Colonic mucosa (tissue), 4 donors: ENCODE measurements at places on chromosomes 4 and X. TPM values are rescaled to one million over a fixed set of nuclear protein-coding genes. Genes with fewer than 3 reads are reported as not detected.
A peak's percentile ranks its signal among the peaks of the same experiment; 100 is the strongest.

IGSF1 gene
- total RNA-seq, result 0.10 TPM

GABRA4 gene
- 0.08 TPM for total RNA-seq

CT45A2 gene
- not detected for total RNA-seq

SHROOM4 gene
- 2.2 TPM for total RNA-seq

RNF175 gene
- not detected for total RNA-seq

TRIM60 gene
- total RNA-seq, result not detected

CXCL9 gene
- 0.52 TPM for total RNA-seq

FAT1 gene
- 300 TPM for total RNA-seq

HMGB3 gene
- total RNA-seq, result 59.0 TPM

- no peak for DNase-seq
Measured at GRCh38 chrX:109714340-109714958, 18.6 kb downstream of the ACSL4 start.

- DNase-seq, result no peak
Measured at GRCh38 chrX:57929373-57929772, 19.1 kb upstream of the ZXDA start.

GRCh38 chrX:148904421-148905111 is 404.1 kb downstream of the AFF2 start:
- DNase-seq, result no peak

- no peak for DNase-seq
Measured at GRCh38 chr4:182063651-182064050, 179.6 kb upstream of the TENM3 start.

DNA sequence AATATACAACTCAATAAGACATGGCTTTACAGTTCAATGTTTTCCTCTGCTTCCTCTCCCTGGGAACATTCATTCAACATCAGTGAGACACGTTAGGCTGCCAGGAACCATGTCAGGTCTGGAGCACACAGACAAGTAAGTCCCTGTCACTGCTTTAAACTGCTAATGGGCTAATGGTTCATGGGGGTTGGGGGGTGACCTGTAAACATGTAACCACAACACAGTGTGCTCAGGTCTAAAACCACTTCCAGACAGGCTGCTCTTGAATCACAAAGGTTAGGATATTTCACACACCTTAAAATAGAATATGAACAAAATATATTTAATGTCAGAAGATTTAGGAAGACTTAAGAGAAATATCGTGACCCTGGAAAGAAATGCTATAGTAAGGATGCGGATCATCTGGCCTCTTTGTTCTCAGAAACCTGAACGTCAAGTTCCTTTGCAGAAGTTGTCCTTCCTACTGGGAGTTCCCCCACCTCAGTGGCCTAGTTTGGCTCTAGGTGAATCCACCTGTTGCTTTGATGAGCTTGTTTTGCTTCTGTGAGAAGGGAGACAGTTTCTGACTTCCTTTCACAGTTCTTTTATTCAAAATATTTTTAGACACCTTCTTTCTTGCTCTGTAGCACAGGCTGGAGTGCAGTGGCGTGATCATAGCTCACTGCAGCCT is 359.9 kb downstream of the UNC5C start:
- DNase-seq, result no peak

DNA sequence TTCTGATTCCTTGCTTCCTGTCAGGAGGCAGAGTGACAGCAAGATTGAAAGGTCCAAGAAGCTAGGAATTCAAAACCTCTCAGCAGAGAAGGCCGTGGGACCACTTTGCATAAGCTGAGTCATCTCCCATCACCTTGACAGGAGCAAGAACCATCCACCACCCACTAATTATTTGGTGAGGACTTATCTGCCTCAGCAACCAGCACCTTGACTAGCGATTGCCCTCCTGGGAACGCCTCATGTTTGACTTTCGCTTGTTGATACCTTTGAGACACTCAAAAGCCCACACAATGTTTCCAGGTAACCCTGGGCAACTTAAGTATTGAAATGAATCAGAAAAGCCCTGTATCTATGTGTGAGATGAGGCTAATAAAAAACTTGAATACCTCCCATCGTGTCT is 233.5 kb upstream of the GYPA start:
- no peak for DNase-seq

GRCh38 chr4:6749340-6750171 is 33.0 kb upstream of the KIAA0232 start:
- DNase-seq, result peak; percentile 94

DNA sequence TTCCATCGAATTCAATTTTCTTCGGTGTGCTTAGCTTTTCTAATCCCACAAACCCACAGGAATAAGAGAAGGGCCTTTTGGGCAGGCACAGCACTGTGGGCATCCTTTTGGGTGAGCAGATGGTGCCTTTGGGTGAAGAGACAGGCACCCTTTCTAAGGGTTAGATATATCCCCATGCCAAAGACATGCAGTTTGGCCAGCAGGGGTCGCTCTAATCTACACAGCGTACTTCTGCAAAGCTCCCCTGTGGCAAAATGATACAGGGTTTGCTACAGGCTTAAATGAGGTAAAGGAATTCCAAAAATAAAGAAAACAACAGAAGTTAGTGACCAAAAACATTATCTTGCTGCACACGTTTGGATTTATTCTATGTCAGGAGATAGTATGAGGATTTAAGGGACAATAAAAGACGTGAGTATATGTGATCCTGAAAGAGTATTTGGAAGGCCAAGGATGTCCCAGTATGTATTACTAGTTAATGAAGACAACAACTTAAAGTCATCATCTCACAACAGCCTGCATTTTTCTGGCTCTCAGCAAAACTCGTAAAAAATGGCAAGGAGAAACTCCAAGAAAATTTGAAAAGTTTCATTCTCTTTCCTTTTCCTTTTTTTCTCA is 49.5 kb downstream of the PHEX start:
- peak; percentile 60 for DNase-seq

DNA sequence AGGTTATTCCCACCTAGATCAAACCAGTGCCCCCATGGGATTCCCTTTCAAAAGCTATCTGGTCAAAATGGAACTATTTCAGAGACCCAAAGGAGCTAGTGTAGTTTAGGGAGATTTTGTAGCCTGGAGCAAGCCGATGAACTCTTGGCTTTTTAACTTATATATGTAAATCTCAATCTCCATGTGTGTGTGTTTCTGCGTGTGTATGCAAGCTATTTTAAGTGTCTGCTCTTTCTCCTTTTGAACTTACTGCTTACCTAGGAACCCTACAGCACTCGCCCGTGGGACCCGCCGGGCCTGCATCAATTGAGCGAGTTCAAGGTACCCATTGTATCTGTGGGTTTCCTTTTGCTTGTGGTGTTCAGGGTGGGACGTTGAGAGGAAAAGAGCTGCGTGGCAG is 10.4 kb downstream of the CSTF2 start:
- DNase-seq, result no peak

DNA sequence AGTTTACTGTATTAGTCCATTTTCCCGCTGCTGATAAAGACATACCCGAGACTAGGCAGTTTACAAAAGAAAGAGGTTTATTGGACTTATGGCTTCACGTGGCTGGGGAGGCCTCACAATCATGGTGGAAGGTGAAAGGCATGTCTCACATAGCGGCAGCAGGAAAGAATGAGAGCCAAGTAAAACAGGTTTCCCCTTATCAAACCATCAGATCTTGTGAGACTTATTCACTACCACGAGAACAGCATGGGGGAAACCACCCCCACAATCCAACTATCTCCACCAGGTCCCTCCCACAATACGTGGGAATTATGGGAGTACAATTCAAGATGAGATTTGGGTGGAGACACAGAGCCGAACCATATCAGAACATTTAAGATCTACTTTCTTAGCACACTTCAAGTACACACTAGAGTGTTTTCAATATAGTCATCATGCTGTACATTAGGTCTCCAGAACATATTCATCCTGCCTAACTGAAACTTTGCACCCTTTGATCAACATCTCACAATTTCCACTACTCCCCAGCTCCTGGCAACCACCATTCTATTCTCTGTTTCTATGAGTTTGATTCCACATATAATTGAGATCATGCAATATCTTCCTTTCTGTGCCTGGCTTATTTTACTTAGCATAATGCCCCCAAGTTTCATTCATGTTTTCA is 341.0 kb downstream of the ARHGAP24 start:
- DNase-seq, result no peak

GRCh38 chr4:74716436-74716765 is 77.9 kb downstream of the BTC start:
- DNase-seq, result no peak
